ENCODE measurements at places on chromosomes 16 and 17. TPM values are rescaled to one million over a fixed set of nuclear protein-coding genes. Genes with fewer than 3 reads are reported as not detected.

- no peak for DNase-seq
These were observed 4.3 kb upstream of the POLG2 start for GRCh38 chr17:64500862-64501765.

DNA sequence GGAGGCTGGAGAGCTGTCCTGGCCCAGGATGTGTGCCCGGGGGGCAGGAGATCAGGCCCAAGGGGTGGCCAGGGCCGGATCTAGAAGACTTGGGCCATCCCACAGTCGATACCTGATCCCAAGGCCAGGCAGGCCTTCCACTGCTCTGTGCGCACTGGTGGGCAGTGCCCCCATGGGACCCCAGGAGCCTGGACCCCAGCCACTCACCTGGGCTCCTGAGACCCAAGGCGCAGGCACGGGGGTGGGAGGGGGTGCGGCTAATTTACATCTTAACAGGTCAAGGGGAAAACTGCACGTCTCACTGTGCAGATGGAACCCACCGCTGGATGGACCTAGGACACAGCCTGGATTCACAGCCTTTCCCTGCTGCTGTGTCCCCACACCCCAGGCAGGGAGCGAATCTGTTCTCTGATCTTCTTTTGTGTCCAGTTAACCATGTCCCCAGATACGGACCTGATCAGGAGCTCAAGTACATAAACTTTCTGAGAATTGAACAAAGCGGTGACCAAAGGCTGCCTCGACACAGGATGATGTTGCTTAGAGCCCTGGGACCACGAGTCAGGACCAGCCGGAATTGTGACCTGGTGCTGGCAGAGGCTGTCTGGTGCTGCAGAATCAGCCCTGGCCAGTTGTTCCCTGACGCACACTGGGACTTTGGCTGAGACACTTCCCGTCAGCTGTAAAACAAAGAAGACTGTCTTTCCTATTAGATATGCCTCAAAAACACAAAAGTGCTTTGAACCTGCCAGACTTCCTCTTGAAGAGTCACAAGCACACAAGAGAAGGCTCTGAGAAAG, 60.6 kb downstream of the TNFRSF13B start:
- DNase-seq = peak; percentile 81

- no peak for DNase-seq
These were observed 416.3 kb upstream of the CDH5 start for GRCh38 chr16:65950211-65950610.

Gene HLF
- 0.65 TPM for total RNA-seq

- DNase-seq = no peak
These were observed 1.6 kb upstream of the ACSF3 start for GRCh38 chr16:89092013-89092412.

Gene ZP2
- total RNA-seq = not detected

DNA sequence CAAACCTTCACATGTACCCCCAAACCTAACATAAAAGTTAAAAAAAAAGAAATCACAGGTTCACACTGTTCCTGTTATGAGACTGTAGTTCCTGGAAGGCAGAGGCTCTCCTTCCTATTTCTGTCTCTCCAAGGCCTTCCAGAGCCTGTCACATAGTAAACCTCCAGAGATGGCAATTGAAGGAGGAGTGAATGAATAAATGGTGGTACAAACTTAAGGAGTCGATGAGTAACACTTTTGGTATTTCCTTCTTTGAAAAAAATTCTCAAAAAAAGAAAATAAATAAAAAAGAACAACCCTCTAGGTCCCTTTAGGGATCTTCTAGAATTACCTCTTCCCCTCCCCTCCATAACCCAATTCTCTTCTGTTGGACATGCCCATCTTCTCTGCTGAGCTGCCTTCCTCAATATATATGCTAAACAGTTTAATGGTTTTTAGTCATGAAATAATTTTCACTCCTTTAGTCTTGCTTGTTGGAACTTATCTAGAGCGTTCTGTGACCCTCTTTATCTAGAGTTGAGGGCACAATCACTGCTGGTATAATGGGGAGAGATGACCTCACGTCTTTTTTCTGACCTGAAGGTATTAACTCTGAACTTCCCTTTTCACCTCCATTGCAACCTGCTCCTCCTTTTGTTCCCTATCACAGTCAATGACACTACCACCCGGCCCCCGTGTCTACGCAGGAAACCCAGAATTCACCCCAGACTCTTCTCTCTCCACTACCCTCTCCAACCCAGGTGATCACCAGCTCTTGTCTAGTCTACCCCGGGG, 1.7 kb upstream of the TAF15 start:
- no peak for DNase-seq

- no peak for DNase-seq
These were observed 131.7 kb downstream of the TMEM114 start for GRCh38 chr16:8458481-8459046.

Gene CALB2
- not detected for total RNA-seq

GRCh38 chr16:1961651-1962067, 2.3 kb downstream of the NDUFB10 start:
- DNase-seq = no peak

DNA sequence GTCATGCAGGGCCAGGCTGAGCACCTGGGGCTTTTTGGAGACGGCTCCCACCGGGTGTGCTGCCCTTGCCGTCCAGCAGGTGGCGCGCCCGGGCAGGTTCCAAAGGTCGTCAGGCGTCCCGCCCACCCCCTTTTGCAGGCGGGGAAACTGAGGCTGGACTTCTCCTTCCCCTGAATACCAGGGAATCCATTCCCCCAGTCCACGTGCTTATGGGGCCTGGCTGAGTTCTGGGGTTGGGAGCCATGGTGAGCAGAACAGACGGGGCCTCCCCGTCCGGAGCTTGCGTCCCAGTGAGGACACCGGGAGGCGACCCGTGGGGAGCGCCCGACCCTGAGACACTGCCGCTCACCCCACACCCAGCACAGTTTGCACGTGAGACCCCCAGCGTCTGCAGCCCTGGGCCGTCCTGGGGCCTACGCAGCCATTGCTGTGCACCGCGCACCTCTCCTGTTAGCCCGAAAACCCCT, 51.8 kb upstream of the JPH3 start:
- DNase-seq = no peak

- DNase-seq = no peak
These were observed 5.1 kb upstream of the HSBP1 start for GRCh38 chr16:83802554-83803205.

DNA sequence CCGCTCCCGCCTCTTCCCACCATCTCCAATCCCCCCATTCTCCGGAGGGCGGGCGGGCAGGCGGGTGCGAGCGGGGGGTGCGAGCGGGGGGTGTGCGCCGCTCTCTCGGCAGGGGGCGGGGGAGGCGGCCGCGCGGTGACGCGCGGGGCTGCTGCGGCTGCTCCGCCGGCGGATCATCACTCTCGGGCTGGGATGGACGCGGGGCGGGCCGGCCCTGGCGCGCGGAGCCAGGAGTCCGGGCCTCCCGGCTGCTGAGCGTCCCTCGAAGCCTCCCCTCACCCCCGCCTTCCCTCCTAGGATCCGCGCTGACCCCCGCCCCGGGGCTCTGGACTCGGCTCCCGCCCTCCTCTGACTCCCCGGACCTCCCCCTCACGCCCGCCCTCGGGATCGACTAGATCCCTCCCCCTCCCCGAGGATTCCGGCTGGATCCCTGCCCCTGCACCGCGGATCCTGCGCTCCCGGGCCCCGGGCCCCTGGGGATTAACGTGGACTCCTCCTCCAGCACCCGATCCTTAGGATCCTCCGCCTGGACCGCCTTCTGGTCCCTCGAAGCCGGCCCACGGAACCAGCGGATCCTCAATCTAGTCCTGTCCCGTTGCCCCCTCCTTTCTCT, 946 bp upstream of the TMEM256 start:
- DNase-seq = no peak

Gene NPIPB2
- 19.7 TPM for total RNA-seq

- DNase-seq = no peak
These were observed 215.6 kb downstream of the GRIN2A start for GRCh38 chr16:9966569-9967157.

GRCh38 chr17:45138911-45139532, 3.5 kb downstream of the ACBD4 start:
- DNase-seq = no peak

DNA sequence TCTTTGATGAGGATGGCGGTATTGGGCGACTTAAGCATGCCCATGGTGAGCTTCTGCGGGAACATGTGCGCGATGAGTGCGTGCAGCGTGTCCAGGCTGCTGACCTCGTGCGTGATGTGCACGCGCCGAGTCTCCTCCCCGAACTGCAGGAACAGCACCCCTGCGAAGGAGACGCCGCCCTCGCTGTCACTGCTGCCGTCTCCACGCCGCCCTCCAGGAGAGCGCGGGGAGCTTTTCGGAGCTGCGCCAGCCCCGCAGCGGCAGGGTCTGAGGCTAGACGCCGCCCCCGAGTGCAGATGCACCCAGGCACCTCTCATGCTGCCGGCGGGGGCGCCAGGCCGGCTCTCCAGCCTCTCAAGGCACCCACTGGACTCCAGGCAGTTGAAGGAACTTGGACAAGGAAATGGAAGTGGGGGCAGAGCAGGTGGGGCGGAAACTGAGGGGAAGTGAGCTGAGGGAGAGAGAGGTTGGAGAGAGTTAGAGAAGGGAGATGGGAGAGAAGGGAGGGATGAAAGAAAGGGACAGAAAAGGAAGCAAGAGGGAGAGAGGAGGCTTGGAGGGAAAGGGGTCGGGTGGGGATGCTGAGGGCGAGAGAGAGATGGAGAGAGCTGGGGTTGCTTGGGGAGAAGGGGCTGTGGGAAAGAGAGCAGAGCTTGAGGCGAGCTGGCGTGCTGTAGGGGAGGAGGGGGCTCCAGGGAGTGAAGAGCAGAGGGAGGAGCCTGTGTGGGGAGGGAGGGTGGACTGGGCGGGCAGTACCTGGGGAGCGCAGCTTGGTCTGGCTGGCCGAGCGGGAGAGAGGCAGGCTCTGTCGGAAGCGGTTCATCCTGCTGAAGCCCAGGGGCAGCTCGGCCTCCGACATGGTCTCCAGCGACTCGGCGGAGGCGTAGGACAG, 42.1 kb downstream of the SRCIN1 start:
- DNase-seq = no peak

- no peak for DNase-seq
These were observed 31.0 kb downstream of the SOX9 start for GRCh38 chr17:72151565-72152386.

- no peak for DNase-seq
These were observed 34.6 kb upstream of the SMIM36 start for GRCh38 chr17:55545806-55546205.

- no peak for DNase-seq
These were observed 82.6 kb downstream of the NOG start for GRCh38 chr17:56675876-56676660.

GRCh38 chr17:51507444-51507843, 247.1 kb downstream of the UTP18 start:
- DNase-seq = no peak

DNA sequence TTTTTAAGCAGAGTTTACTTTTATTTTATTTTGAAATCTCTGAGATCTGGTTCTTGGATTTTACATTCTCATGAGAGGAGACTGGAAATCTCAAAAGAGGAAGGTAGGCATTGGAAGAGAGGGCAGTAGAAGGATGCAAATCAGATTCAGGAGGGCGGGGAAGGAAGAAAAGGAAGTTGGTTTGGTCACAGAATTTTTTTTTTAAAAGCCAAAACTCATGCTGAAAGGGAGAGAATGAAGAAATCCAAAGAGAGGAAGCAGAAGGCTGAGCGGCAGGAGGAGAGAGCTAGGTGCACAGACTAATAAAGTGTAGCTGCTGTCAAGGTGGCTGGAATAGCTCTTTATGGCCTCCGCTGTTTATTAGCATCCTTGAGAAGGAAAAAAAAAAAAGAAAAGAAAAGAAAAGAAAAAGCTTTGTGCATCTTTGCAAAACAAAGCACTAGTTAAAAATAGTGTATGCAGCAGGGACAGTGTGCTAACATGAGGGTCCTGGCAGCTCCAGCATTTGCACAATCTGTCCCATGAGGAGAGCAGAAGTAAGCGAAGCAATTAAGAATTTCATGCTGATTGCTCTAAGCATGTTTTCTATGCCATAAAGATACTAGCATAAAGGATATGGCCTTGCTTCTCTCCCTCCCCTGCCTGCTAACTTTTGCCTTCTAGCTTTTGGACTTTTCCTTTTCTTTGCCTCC, 194.2 kb downstream of the ZFHX3 start:
- no peak for DNase-seq

- DNase-seq = peak; percentile 72
These were observed 156.4 kb downstream of the HS3ST2 start for GRCh38 chr16:22970209-22970865.

Gene MYCBPAP
- 0.46 TPM for total RNA-seq

- DNase-seq = no peak
These were observed 32.9 kb upstream of the CLEC18A start for GRCh38 chr16:69918241-69918640.

DNA sequence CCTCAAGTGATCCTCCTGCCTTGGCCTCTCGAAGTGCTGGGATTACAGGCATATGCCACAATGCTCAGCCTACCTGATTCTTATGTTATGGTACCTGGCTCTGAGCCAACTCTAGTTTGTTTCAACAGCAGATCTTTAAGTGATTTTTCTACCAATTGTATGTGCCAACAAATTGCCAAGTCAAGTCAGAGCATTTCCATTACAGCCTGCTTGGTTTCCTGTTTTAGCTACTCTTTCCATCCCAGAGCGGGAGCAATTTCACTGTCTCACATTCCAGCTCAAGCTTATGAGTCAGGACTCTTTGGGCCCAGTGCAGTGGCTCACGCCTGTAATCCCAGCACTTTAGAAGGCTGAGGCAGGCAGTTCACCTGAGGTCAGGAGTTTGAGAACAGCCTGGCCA, 30.8 kb upstream of the RBBP6 start:
- no peak for DNase-seq

Gene DPEP3
- total RNA-seq = not detected

DNA sequence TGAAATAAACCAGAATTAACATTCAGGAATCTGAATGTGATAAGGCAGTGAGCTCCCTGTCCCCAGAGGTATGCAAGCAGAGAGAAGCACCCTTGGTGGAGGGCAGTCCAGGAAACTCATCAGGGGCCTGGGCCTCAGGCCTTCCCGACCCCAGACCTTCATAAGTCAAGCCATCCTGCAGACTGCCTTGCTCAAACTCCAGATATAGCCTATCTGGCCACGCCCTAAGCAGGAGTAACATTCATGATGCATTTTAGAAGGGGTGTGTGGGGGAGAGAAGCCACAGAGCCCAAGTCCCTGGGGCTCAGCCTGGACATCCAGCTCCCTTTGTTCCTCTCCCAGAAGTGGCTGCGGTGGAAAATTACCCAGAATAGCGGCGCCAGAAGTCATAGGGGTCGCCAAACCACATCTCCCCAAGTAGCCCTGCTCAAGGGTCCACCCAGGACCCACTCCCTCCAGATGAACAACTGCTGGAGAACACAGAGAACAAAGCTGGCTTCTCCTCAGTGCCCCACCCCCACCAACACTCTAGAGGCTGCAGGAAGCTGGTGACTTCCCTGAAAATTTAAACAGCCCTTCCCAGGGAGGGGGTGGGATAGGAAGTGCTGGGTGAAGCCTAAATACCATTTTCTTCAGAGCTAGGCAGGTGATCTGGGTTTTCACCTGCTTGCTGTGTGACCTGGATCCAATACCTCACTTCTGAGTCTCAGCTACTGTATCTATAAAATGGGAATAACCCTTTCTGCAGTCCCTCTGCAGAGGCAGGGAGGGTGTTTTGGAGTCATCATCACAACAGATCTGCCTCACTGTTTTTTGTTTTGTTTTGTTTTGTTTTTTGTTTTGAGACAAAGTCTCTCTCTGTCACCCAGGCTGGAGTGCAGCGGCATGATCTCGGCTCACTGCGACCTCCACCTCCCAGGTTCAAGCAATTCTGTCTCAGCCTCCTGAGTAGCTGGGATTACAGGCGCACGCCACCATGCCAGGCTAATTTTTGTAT, 1.5 kb upstream of the SREBF1 start:
- peak; percentile 82 for DNase-seq

Measured in osteocyte (in vitro differentiated cells).